ENCODE measurements at places on chromosomes 5 and 9. TPM values are rescaled to one million over a fixed set of nuclear protein-coding genes. Genes with fewer than 3 reads are reported as not detected.

DNA sequence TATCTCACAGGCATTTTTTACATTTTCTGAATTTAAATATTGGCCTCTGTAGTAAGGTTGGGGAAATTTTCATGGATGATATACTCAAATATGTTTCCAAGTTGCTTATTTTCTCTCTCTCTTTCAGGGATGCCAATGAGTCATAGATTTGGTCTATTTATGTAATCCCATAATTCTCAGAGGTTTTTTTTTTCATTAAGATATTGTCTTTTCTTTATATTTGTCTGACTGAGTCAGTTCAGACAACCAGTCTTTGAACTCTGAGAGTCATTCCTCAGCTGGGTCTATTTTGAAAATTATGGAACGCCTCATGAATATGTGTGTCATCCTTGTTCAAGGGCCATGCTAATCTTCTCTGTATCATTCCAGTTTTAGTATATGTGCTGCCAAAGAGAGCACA is 223.2 kb downstream of the PCSK1 start:
- DNase-seq = no peak

GRCh38 chr5:131272724-131273123 is 8.9 kb downstream of the CDC42SE2 start:
- DNase-seq = no peak

DNA sequence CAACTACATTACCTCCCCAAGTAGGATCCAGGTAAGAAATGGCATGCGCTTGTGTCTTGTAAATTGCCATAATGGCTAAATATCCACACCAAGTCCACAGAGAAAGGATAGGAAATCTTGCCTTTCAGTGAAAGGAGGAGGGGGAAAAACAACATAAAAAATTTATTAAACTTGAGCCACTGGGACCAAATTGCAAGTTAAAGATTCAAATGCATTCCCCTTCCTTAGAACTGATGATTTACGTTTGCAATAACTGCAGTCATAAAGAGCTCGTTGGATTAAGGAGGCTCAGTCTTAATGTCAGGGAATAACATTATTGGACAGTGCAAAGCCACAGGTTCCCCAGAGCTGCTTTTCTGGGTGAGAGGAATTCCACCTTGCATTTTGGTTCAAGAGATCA is 92.6 kb upstream of the SARDH start:
- no peak for DNase-seq

- no peak for DNase-seq
These were observed 77.5 kb upstream of the PANK3 start for GRCh38 chr5:168656633-168657032.

DNA sequence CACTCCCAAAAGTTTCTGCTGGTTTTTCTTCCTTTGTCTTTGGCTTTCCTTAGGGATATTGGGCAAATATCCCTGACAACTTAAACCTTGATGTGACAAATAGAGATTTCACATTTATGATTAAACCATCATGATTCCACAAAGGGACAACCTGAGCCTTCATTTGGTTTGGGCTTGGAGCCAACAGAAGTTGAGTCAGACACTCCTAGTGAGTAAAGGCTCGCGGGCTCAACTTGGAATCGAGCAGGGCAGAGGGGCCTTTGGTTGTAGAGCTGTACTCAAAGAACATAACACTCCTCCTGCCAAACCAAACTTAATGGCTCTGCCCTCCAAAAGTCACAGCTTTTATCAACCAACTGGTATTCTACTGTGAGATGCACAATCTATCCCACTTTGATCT is 290.2 kb upstream of the MAP3K1 start:
- no peak for DNase-seq

DNA sequence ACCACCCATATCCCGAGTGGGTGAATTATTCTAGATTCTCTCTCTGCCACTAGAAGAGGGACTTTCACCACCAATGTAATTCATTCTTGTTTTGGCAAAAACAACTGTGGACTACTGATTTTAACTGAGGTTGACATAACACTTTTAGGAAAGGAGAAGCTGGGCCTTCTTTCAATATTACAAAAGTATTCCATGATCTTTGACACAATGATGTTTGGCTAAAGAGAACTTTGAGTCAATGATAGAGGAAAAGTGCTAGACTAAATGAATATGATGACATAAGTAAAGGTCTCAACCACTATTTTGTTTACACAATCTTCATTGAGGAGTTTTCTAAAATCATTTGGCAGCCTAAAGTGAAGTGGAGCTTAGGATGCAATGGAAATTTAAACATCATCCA is 336.9 kb upstream of the PDE4D start:
- no peak for DNase-seq

DNA sequence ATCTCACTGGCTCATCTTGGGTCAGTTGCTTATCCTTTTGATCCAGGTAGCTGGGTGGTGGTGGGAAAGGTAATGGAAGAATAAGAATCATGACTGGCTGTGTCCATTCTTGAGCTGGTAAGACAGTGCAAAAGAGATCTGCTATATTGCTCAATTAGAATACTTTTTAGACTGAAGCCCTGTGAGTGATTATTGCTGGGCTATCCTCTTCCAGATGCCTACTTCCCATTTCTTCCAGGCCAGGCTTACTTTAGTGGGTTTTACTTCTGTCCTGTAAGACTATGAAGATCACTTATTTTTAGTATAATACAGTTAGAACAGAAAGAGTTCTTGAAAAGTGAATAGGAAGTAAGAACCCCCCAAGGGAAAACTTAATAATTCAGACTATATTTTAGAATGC is 7.2 kb downstream of the MARCHF6 start:
- no peak for DNase-seq

DNA sequence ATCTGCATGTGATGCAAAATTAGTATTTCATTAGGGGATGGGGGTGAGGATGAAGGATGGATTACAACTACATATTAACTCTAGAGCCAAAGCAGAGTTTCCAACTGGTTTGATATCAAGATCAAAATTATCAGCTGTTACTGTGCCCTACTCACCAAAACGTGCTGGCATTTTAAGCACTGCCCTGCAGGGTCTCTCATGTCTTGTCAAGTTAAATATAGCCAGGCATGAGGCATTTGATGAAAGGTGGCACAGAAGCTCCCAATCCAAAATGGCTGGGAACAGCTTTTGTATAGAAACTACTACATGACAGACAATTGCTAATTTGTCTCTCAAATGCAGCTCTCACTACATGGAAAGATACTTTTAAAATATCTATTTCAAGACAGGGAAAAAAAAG is 27.1 kb upstream of the CAAP1 start:
- no peak for DNase-seq

- DNase-seq = no peak
These were observed 412 bp downstream of the FGF18 start for GRCh38 chr5:171419688-171420430.

- DNase-seq = no peak
These were observed 243.8 kb upstream of the PUM3 start for GRCh38 chr9:3087697-3088096.

- no peak for DNase-seq
These were observed 78.0 kb downstream of the GNAQ start for GRCh38 chr9:77953590-77953989.

The IQGAP2 gene
- polyA plus RNA-seq = 6.6 TPM

The ARL15 gene
- 24.6 TPM for polyA plus RNA-seq

The PTGDS gene
- polyA plus RNA-seq = 24.2 TPM

The CWC27 gene
- polyA plus RNA-seq = 21.9 TPM

The MYOT gene
- polyA plus RNA-seq = 268 TPM

All from hindlimb muscle (tissue), 1 donor.